ENCODE measurements at places on chromosomes 1 and 21. TPM values are rescaled to one million over a fixed set of nuclear protein-coding genes. Genes with fewer than 3 reads are reported as not detected.

Gene FLG
- not detected for total RNA-seq

Gene RGSL1
- total RNA-seq, result not detected

Gene CYP2J2
- total RNA-seq, result not detected

Gene TMPRSS15
- total RNA-seq, result not detected

Gene SLC45A1
- 11.3 TPM for total RNA-seq

Gene ANKRD65
- total RNA-seq, result 1.9 TPM
